ENCODE measurements at places on chromosomes 12 and 14. TPM values are rescaled to one million over a fixed set of nuclear protein-coding genes. Genes with fewer than 3 reads are reported as not detected.

Gene BATF
- 0.88 TPM for total RNA-seq

Gene SH2B3
- total RNA-seq = 27.6 TPM

Gene INHBE
- not detected for total RNA-seq

Gene SRSF9
- total RNA-seq = 58.8 TPM

Gene AQP6
- 0.37 TPM for total RNA-seq

Gene KCNC2
- total RNA-seq = not detected

Gene ZCCHC8
- total RNA-seq = 7.6 TPM

Gene SYT1
- not detected for total RNA-seq

Gene GPR84
- total RNA-seq = not detected
